Vein endothelial cell (primary cell): ENCODE measurements at places on chromosomes 3 and 15. TPM values are rescaled to one million over a fixed set of nuclear protein-coding genes. Genes with fewer than 3 reads are reported as not detected.

Gene PPP1R14D
- not detected in 2 replicates for total RNA-seq

Gene RGMA
- total RNA-seq: 0.10 TPM in 1 of 2 replicates, not detected in the other

Gene CYP1A2
- not detected in 2 replicates for total RNA-seq

Gene EXD1
- not detected in 2 replicates for total RNA-seq

Gene AGBL1
- under 0.01 TPM in 1 of 2 replicates, not detected in the other for total RNA-seq

Gene PRKCI
- total RNA-seq: 31.4 and 39.6 TPM in 2 replicates

Gene C15orf61
- total RNA-seq: 2.6 and 3.3 TPM in 2 replicates

Gene PRRT3
- total RNA-seq: 2.0 TPM in 2 replicates

Gene LIPH
- not detected in 2 replicates for total RNA-seq

Gene CA12
- 0.98 and 1.2 TPM in 2 replicates for total RNA-seq

Gene OXTR
- 0.29 and 0.65 TPM in 2 replicates for total RNA-seq
